ENCODE measurements at places on chromosomes 2 and 18.

DNA sequence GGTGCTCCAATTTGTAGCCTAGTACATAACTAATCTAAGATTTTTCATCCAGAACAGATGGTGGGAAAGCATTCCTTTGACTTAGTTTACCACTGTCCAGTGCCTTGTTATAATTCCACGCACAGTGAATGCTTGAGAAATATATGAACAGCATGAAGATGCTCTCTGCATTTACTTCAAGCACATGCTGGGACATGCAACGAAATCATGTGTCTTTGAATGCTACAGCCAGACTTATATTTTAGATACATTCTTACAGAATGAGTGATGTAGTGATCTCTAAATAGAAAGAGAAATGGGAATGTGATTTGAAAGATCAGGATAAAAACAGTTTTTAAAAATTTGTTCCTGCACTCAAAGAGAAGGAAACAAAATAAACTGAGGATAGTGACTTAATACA lies 398.3 kb downstream of the FBXO15 start:
- DNase-seq, result no peak

DNA sequence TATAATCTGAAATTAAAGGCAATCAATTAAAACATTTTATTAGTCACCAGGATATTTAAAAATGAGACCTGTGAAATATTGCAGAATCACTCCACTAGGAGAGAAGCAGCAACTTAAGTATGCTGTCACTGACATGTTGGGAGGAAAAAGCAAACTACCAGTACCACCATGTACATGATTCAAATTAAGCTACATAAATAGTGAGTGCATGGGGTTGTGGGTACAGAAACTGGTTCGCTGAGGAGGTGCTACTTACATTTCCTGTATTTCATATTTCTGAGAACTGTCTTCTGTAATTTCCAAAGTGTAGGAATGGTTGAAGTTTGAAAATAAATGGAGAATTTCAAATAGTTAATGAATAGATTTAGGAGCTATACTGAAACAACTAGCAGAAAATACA lies 7.9 kb upstream of the NR4A2 start:
- no peak for DNase-seq

DNA sequence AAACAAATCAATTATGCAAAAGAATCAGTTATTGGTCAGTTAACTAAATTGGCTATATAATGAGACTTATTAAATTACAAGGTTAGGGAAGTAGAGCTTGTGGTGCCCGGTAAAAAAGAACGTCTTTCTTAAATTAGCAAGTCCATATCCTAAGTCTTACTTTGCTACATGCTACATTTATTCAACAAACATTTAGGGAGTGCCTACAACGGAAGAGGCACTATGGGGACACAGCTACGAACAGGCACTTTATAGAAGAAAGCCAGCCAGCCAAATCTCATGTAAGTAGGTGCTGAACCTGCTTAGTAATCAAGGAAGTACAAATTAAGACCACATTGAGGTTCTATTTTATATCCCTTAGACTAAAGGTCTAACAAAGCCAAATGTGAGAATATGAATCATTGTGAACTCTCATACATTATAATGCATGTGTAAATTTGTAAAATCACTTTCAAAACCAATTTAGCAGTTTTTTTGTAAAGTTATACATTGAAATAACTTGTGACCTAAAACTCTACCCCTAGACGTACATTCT lies 59.9 kb downstream of the PDK1 start:
- DNase-seq, result no peak

GRCh38 chr18:36281936-36282335 lies 15.6 kb upstream of the FHOD3 start:
- no peak for DNase-seq

DNA sequence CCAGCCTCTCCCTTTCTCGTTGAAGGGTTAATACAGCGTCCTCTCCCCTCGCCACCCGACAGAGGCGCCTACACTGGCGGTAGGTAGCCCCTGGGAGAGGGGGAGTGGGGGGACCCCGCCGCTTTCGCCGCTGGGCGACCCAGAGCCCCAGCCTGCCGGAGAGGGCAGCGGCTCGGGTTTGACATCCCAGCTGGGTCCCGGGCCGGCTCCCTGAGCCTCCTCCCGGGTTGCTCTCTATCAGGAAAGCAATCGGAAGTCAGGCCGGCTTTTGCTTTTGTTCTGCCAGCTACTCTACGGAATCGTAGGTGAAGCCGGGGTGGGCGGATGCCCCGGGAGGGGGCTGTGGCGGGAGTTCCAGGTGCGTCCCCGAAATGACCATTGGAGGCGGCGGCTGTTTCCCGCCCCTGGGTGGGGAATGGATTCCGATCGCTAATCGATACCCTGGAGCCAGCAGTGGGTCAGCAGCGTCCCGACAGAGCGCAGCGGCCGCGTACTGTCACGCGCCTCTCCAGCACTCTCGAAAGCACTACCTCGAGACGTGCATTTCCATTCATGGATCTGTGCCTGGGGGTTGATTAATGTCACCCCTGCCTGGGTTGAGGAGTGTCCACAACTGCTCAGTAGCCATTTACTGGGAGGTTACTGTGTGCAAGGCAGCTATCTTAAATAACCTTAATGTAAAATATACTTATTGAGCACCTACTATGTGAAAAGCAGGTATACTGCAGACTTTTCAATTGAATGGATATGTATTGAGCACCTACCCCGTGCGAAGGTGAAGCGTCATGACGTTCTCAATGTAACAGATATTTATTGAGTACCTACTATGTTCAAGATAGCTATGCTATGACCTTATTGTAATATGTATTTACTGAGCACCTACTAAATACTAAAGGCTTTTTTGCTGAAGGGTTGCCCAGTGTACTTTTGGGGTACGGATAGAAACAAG lies 1.1 kb downstream of the MAPK4 start:
- DNase-seq, result no peak

- DNase-seq, result peak; percentile 12
Measured at GRCh38 chr18:2985628-2986027, 27.3 kb downstream of the LPIN2 start.

- DNase-seq, result no peak
Measured at GRCh38 chr18:37729716-37730115, 164.1 kb upstream of the CELF4 start.

DNA sequence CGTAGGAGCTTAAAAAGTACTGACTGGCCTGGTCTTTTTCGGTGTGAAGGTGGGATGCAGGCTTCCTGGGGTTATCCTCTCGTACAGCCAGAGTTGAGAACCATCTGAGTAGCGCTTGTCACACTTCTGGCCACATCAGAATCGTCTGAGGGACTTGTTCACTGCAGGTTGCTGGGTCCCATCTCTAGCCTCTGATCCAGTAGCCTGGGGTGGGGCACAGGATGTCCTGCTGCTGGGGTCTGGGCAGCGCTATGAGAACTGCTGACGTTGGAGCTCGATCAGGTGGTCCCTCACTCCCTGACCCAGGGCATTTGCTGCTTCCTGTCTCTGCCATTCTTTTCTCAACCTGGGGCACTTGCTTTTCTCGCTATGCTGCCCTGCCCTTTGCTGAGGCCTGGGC lies 7.1 kb upstream of the IL1R2 start:
- no peak for DNase-seq

DNA sequence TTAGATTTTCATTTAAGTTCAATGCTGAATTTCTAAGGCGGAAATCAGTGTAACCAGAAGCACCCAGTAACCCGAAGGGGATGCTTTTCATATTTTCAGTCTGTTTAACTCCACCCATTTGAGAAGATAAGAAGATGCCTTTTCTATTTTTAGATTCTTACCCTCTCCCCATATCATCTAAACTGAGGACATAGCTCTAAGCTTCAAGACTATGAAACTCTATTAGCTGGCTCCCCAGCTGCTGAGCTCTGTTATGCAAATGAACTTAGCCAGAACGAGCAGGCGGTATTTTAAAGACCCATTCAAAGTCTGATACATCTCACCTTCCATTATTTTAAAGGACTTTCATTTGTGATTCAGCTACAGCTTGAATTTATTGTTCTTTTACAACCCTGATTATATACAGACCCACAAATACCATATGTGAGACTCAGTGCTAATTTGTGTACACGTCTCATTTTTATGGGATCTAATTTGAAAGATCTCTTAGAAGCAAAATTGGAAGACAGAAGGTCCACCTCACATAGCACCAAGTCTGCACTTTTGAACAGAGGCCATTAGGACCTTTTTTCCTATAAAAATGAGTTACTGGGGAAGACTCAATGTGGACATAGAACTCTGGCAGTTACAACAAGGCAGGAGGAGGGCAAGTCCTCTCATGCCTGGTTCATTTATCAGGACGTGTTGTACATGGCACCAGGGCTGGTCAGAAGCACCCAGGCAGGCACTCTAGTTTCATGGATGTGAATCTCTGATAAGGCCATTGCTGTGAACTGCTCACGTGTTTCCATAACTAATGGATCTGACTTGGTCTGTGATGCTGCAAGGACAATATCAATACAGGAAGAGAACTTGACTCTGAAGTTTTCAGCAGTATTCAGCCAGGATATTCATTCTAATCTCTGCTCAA lies 16.3 kb downstream of the CDC42EP3 start:
- no peak for DNase-seq

DNA sequence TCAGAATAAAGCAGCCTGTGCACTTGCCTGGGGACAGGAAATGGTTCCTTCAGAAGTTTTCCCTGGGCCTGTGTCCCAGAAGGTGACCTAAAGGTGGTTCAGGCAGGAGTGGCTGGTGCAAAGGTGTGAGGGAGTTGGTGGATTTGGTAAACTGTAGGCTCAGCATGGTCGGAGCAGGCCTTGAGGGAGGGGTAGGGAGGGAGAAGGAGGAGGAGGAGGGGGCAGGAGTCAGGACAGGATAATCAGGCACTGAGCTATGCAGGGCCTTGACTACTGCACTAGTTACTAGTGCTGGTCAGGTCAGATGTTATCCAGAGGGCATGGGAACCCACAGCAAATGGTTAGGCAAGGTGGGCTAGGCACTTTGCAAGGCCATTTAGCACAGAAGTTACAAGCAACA lies 21.3 kb downstream of the LYPD6B start:
- no peak for DNase-seq

DNA sequence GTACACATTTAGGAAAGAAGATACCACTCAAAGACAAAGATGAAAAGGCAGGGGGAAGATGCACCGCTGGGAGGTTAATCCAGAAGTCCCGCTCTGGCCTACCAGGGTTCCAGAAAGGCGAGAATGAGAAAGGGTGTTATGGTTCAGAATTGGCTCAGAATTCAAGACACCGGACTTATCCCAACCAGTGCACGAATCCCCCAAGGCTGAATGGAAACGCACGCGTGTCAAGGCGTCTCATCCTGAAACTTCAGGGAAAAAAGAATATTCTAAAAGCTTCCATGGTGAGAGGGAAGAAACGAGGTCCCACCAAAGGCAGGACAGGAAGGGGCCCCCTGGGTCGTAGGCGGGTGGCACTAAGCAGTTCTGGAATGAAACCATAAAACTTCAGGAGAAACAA lies 71.9 kb downstream of the SLC66A2 start:
- DNase-seq, result no peak

- DNase-seq, result no peak
Measured at GRCh38 chr2:235966396-235966795, 201.8 kb downstream of the GBX2 start.

DNA sequence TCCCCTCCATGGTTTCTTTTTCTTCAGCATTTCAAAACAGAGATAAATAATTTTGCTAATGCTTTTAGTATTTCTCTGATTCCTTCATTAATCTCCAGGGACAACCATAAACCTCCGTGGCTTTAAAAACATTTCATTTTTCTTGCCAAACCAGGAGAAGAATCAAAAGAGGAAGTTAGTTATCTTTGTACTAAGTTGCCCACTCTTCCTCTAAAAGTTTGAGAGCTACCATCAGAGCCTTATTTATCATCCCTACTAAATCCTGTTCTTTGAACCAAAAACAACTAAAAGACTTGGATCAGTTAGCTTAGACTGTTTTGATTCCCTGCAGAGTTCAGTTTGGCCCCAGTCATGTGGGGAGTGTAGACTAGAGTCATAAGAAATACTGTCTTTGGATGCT lies 208.4 kb downstream of the SETBP1 start:
- DNase-seq, result no peak

GRCh38 chr2:203819434-203820133 lies 48.0 kb upstream of the CTLA4 start:
- DNase-seq, result no peak

DNA sequence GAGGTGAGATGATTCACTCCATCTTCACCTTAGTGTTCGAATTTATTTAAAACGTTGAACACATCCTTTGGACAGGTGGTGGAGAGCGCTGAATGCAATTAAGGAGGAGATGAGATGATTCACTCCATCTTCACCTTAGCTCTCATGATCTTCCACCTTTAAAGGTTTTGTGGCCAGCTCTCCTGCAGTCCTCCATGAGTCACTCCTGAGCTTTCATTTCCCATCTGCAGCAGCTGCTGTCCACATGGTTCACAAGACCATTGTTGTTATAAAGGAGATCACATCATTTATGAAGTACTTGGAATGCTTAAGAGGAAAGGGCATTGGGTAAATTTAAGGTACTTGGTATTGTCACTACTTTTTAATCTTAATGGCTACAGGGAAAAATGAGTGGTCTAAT lies 298.5 kb downstream of the PAX3 start:
- DNase-seq, result no peak

DNA sequence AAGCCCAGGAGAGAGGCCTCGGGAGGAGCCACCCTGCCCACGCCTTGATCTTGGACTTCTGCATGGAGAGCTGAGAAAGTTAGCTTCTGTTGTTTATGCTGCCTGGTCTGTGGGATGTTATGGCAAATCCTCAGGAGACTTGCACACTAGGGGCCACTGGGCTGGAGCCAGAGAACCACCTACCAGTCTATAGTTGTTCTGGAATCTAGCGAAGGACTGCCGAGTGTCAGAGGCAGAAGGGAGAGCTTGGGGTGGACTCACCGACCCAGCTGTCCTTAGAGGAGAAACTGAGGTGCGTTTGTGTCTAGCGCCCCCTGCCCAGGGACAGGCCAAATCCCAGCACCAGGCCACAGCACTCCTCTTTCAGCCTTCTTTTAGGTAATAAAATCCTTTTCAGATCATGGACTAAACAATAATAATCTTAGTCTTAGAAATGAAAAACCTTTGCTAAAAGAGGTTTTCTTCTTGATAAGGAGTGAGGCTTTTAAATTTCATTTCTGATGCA lies 398.7 kb upstream of the SALL3 start:
- DNase-seq, result no peak

DNA sequence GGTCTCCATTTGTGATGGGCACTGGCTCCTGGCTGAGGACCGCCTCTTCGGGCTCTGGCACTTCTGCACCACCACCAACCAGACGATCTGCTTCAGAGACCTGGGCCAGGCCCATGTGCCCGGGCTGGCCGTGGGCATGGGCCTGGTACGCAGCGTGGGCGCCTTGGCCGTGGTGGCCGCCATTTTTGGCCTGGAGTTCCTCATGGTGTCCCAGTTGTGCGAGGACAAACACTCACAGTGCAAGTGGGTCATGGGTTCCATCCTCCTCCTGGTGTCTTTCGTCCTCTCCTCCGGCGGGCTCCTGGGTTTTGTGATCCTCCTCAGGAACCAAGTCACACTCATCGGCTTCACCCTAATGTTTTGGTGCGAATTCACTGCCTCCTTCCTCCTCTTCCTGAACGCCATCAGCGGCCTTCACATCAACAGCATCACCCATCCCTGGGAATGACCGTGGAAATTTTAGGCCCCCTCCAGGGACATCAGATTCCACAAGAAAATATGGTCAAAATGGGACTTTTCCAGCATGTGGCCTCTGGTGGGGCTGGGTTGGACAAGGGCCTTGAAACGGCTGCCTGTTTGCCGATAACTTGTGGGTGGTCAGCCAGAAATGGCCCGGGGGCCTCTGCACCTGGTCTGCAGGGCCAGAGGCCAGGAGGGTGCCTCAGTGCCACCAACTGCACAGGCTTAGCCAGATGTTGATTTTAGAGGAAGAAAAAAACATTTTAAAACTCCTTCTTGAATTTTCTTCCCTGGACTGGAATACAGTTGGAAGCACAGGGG lies 5.5 kb downstream of the TMEM37 start:
- DNase-seq, result no peak
